CD4-positive, CD25-positive, alpha-beta regulatory T cell (primary cell): ENCODE measurements at places on chromosomes 12 and 14. TPM values are rescaled to one million over a fixed set of nuclear protein-coding genes. Genes with fewer than 3 reads are reported as not detected.

The AKAP3 gene
- polyA plus RNA-seq = 1.7 TPM

The ZNF385A gene
- polyA plus RNA-seq = not detected

The CLEC14A gene
- polyA plus RNA-seq = not detected

The DNAI7 gene
- not detected for polyA plus RNA-seq

GRCh38 chr14:32078023-32078857 is 1.1 kb downstream of the ARHGAP5 start:
- peak overlapping the region; percentile 75 for H3K27ac ChIP-seq
- H3K4me3 ChIP-seq = peak overlapping the region; percentile 96
- no peaks in the 10 kb centered on the region for H3K36me3 ChIP-seq
- H3K4me1 ChIP-seq = peaks cover 29% of the 10 kb centered on the region
- DNase-seq = peak; percentile 72
- H3K27me3 ChIP-seq = no peaks in the 10 kb centered on the region

DNA sequence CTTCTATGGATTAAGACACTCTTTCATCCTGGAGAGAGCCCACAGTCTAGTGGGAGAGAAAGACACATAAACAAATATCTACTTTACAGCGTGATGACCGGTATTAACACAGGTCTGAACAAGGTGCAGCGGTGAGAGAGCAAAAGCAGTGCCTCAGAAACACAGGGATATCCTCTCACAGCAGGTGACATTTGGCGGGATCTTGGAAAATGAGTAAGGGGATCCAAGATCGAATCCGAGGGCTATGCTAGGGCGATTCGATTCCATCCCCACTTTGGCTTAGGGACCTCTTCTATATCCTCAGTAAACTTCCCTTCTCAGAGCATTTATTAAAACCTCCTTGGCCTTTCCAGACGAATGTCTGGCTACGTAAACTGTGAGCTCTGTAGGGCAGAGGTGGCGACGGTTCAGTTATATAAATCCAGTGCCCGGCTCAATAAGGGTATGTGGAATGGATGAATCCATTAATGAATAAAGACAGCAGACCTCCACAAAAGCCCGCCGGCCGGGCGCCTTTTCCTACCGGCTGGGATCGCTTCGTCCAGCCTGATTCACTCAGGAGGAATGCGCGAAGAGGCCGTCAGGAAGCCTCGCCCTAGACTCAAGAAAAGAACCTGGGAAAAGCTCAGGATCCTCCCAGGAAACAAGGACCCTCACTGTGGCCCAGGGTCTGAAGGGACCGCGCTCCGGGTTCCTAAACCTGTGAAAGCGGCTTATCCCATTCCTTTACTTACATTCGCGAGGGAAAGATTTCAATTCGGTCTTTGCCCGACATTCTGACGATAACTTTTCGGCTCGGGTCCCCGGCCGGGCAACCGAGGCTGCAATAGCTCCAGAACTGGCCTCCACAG is 455 bp downstream of the ATP6V1D start:
- peak overlapping the region; percentile 93 for H3K27ac ChIP-seq
- peak; percentile 8 for DNase-seq
- H3K36me3 ChIP-seq = peaks cover 6% of the 10 kb centered on the region
- peaks cover 56% of the 10 kb centered on the region for H3K4me1 ChIP-seq
- H3K4me3 ChIP-seq = peak overlapping the region; percentile 86
- no peaks in the 10 kb centered on the region for H3K27me3 ChIP-seq

DNA sequence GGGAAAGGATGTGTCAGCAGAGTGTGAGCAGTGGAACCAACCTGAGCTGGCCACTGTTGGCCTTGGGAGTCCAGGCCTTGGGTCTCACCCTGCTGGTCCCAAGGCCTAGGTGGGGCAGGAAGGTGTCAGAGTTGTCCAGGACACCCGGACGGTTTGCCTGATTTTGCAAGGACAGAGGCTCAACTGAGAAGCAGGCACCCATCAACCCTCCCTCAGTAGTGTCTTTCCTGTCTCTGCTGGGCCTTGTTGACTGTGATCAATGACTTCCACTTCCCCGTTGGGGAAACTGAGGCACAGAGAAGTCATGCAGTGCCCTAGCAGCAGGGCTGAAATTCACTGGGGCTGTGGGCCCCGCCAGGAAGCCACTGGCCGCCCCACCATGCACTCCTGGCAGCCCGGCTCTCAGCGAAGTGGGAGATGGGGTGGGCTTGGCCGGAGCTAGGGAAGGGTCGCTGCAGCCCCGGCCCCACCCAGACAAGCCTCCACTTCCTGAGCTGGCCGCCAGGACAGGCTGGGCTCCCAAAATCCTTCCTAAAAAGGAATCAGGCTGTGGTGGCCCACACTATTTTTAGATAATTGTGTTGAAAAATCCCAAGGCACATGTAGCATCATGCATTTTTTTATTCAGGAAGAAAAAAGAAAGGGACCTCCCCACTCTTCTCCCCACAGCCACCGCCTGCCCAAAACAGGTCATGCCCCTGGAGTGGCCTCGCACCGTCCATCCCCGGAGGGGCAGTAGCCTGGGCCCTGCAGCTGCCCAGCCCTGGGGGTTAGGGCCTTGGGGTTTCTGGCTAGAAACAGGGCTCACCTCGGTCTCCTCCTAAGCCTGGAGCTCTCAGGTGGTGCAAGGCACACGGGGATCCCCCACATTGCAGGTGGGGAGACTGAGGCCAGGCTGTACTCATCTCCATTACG is 127.4 kb downstream of the CALM1 start:
- no peak overlapping the region for H3K4me3 ChIP-seq
- no peaks in the 10 kb centered on the region for H3K4me1 ChIP-seq
- H3K27me3 ChIP-seq = no peaks in the 10 kb centered on the region
- no peak overlapping the region for H3K27ac ChIP-seq

GRCh38 chr12:1697271-1697670 is 6.4 kb downstream of the ADIPOR2 start:
- H3K27ac ChIP-seq = no peak overlapping the region
- no peak overlapping the region for H3K4me3 ChIP-seq
- peaks cover 19% of the 10 kb centered on the region for H3K4me1 ChIP-seq
- H3K27me3 ChIP-seq = no peaks in the 10 kb centered on the region

DNA sequence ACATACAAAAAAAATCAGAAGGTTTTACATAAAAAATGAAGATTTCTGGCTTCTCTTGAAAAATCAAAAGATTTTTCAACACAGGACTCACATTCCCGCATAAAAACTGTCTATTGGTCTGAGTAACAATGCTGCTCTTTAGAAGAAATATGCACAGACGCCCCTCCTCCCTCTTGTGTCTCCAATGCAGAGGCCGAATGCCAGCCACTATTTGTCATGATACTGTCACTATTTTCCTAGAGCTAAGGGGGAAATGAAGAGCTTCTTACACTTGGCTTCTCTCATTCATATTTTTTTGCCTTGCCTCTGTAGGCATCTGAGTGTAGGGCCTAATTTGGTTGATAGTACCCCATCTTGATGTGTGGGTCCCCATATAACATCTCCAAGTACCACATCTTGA is 98.0 kb downstream of the BBS10 start:
- no peak overlapping the region for H3K27ac ChIP-seq
- no peaks in the 10 kb centered on the region for H3K4me1 ChIP-seq
- no peaks in the 10 kb centered on the region for H3K36me3 ChIP-seq
- peaks cover 2% of the 10 kb centered on the region for H3K27me3 ChIP-seq
- no peak overlapping the region for H3K4me3 ChIP-seq

GRCh38 chr12:93415723-93416464 is 25.9 kb downstream of the UBE2N start:
- H3K4me3 ChIP-seq = peak overlapping the region; percentile 61
- H3K27ac ChIP-seq = no peak overlapping the region
- peaks cover 54% of the 10 kb centered on the region for H3K4me1 ChIP-seq
- no peak for DNase-seq
- no peaks in the 10 kb centered on the region for H3K27me3 ChIP-seq

DNA sequence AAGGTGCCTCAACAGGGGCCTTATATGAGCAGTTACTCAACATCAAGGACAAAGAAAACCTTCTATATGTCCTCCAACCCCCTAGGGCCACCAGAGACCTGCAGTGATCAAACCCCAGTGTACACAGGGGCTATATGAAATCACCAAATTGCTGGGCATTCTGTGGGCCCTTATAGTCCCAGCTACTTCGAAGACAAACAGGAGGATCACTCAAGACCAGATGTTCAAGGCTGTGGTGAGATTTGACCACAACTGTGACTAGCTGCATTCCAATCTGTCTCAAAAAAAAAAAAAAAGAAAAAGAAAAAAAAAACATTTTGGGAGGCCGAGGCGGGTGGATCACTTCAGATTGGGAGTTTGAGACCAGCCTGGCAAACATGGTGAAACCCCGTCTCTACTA is 51.0 kb upstream of the PRB2 start:
- no peak for DNase-seq
- no peaks in the 10 kb centered on the region for H3K4me1 ChIP-seq
- H3K27me3 ChIP-seq = peaks cover 3% of the 10 kb centered on the region
- H3K27ac ChIP-seq = no peak overlapping the region
- no peak overlapping the region for H3K4me3 ChIP-seq

- H3K4me1 ChIP-seq = no peaks in the 10 kb centered on the region
- no peak overlapping the region for H3K27ac ChIP-seq
- DNase-seq = no peak
- no peak overlapping the region for H3K4me3 ChIP-seq
- H3K27me3 ChIP-seq = no peaks in the 10 kb centered on the region
Measured at GRCh38 chr12:30988086-30988485, 61.5 kb downstream of the TSPAN11 start.

DNA sequence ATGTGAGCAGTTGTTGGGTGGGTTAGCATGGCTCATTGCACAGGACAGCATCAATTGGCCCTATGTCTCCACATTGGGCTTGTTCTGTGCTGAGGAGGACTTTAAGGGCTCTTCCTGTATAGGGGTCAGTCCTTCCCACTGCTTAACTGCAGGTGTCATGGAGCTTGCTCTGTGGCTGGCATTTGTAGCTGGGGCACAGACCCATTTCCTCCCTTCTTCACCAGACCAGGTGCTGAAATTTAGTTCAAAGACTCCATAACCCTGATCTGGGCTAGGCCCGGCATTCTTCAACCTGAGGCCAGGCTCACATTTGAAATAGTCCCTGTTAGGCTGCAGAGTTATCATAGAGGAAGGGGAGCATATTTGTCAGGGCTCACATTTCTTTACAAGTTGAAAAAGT is 12.8 kb downstream of the CHST11 start:
- DNase-seq = no peak
- H3K27me3 ChIP-seq = no peaks in the 10 kb centered on the region
- peaks cover 3% of the 10 kb centered on the region for H3K36me3 ChIP-seq
- peaks cover 92% of the 10 kb centered on the region for H3K4me1 ChIP-seq
- H3K4me3 ChIP-seq = peak overlapping the region; percentile 72

DNA sequence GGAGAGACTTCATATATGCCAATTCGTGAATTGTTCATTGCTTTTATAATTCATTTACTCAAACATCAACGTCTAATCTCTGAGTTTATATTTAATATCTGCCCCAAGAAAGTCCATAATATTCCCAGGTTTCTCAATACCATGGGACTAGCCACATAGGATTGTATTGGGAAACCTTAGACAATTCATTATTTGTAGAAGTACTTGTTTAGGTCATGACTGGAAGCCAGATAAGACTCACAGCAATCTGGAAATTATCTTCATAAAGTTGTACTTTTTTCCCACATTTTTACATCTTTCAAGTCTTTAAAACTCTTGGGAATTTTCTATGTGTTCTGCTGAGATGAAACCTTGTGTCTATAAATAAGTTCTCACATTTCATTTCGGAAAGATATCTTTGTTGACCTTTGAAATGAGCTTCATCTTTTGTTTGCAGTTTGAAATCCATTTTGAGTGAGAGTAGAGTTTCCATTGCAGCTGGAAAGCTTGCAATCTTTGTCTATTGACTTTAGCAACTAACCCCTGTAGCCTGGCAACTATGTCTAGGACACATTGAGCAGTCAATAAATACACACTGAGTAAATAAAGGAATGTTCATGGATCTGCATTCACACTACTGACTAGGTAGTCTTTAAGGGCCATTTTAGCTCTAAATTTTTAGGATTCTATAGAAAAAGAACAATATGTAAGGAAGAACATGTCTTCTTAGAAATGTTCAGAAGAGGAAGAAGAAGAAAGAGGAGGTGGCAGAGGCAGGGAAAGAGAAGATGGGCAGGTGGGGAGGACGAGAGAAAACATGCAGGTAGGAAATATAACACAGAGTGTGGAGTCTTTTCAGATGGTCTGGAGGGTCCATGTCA is 154.4 kb downstream of the LRIG3 start:
- no peaks in the 10 kb centered on the region for H3K27me3 ChIP-seq
- H3K36me3 ChIP-seq = no peaks in the 10 kb centered on the region
- no peaks in the 10 kb centered on the region for H3K4me1 ChIP-seq
- H3K27ac ChIP-seq = no peak overlapping the region
- H3K4me3 ChIP-seq = no peak overlapping the region
- DNase-seq = no peak

GRCh38 chr14:54209511-54210250 is 187.1 kb upstream of the CDKN3 start:
- no peak overlapping the region for H3K4me3 ChIP-seq
- H3K27me3 ChIP-seq = peaks cover 3% of the 10 kb centered on the region
- DNase-seq = no peak
- no peaks in the 10 kb centered on the region for H3K4me1 ChIP-seq

DNA sequence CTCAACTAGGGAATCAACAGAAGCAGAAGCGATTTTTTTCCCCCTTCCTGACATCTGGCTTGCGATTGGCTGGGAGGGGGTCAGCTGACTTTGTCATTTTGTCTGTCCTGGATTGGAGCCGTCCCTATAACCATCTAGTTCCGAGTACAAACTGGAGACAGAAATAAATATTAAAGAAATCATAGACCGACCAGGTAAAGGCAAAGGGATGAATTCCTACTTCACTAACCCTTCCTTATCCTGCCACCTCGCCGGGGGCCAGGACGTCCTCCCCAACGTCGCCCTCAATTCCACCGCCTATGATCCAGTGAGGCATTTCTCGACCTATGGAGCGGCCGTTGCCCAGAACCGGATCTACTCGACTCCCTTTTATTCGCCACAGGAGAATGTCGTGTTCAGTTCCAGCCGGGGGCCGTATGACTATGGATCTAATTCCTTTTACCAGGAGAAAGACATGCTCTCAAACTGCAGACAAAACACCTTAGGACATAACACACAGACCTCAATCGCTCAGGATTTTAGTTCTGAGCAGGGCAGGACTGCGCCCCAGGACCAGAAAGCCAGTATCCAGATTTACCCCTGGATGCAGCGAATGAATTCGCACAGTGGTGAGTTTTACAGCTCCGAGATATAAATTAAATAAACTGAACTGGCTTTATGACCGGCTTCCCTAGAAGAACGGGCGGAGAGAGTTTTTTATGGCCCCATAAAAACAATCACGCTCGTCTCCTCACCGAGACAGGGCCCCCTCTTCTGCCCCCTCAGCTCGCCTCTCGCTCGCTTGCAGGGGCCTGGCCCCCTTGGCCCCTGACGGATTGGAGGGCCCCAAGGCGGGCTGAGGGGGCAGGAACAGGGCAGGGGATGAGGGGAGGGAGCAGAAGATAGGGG is at the start of gene HOXC6:
Gene HOXC6, plus strand, starts transcription at position 127 of the 888 bp plus-strand sequence. Its CDS starts 82 bp downstream, at position 209.
- H3K4me3 ChIP-seq = no peak within 1 kb of the TSS
- peaks cover 45% of the 10 kb centered on the region for H3K27me3 ChIP-seq
- H3K27ac ChIP-seq = no peak within 1 kb of the TSS
- DNase-seq = no peak
- H3K36me3 ChIP-seq = no peaks in the 10 kb centered on the region
